ENCODE measurements at places on chromosomes 5 and 9.

DNA sequence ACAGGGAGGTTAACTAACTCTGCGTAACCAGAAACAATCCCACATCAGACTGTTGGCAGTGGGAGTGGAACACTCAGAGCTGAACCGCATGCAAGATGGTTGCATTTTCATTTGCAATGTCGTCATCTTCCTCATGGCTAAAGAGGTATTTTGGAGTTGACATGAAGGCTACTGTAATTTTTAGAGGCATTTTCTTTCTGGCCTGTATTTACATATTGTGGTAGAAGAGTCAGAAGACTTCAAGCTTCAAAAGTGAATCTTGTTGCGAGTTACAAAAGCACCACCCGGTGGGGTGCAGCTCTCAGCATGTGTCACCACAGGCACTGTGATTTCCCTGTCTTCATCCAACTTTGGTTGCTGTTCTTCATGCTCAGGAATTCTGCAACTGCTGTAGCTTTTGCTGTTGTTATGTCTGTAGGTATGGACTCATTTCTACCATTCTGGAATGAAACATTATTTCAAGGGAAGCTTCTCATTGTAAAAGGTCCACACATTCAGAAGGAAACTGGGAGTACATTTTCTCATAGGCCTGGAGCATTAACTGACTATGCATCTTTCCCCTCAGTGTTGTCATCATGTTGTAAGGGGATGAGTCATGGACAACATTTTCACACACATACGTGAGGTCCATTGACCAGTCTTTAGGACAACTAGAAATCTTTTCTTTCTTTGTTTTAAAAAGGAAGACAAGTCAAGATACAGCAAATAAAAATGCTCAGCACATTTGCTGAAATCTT, 35.4 kb upstream of the GDNF start:
- DNase-seq = no peak

- DNase-seq = peak; percentile 85
Observed at GRCh38 chr9:72365525-72366256, 683 bp upstream of the ZFAND5 start.

GRCh38 chr5:60259730-60260129, 366.2 kb upstream of the PDE4D start:
- DNase-seq = no peak

DNA sequence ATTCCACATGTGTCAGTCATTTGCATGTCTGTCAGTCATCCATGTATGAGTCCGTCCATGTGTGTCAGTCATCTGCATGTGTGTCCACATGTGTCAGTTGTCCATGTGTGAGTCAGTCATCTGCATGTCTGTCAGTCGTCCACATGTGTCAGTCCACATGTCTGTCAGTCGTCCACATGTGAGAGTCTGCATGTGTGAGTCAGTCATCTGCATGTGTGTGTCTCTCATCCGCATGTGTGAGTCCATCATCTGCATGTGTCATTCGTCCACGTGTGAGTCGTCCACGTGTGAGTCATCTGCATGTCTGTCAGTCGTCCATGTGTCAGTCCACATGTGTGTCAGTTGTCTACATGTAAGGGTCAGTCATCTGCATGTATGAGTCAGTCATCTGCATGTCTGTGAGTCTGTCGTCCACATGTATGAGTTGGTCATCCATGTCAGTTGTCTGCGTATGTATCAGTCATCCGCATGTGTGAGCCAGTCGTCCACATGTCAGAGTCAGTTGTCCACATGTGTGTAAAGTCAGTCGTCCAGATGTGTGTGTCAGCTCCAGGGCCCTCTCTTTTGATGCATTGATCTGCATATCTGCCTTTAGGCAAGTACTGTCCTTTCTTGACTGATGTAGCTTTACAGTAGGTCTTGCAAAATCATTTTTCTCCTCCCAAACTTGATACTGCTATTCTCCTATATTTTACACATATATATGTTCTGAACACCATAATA, 72.5 kb upstream of the CACNA1B start:
- DNase-seq = no peak

- no peak for DNase-seq
Observed at GRCh38 chr9:137220317-137221094, 1.5 kb downstream of the RNF208 start.

GRCh38 chr9:20082406-20082805, 293.6 kb upstream of the SLC24A2 start:
- no peak for DNase-seq

GRCh38 chr9:130297371-130297770, 31.8 kb downstream of the HMCN2 start:
- DNase-seq = no peak

- no peak for DNase-seq
Observed at GRCh38 chr9:107624234-107624948, 134.8 kb upstream of the KLF4 start.

GRCh38 chr9:82332018-82332773, 343.6 kb downstream of the SPATA31D1 start:
- peak; percentile 14 for DNase-seq

DNA sequence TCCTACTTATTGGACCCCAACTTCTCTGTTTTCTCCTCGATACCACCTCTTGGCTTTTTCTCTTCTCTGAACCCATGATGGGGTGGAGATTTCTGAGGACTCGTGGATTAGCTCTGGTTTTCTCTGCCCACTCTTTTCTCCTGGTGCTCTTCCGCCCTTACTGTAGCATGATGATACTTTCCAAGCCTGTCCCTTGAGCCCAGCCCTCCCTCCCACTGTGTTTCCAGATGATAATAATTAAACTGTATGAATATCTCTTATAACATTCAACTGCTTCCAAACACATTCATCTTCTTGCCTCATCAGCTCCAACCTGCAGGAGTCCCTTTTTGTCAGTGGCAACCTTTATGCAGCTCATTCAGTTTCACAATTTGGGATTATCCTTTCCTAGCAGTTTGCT, 494.2 kb upstream of the KLF4 start:
- DNase-seq = no peak

- no peak for DNase-seq
Observed at GRCh38 chr5:17282283-17283120, 65.1 kb downstream of the BASP1 start.

DNA sequence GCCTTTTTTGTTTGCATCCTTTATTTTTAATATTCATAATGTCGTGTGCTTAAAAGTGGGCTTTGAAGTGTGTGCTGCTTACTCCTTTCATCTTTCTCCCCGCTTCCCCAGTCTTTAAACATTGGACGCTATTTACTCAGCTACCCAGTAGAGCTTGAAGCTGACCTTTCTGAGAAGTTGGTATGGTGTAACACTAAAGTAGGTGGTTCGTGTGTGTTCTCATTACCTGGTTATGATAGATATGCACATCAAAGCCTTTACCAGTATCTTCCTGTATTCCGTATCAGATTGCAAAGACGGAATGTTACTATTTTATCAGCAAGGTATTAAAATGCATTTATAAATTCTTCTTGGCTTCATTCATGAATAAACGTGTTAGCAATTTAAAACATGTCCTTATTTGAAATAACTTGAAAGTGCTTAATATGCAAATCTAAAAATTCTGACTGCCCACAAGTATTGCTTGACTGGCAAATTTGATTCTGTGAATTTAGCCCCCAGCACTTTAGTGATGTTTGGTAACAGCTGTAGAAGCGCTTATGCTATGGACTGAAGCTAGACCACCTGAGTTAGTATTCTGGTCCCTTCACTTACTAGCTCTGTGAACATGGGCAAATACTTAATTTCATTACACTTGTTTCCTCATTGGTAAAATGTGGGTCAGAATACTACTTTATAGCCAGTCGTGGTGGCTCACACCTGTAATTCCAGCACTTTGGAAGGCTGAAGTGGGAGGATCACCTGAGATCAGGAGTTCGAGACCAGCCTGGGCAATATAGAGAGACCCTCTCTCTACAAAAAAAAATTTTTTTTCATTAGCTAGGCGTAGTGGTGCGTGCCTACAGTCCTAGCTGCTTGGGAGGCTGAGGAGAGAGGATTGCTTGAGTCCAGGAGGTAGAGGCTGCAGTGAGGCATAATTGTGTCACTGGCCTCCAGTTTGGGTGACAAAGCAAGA, 1.7 kb downstream of the RRAGA start:
- DNase-seq = peak; percentile 42

DNA sequence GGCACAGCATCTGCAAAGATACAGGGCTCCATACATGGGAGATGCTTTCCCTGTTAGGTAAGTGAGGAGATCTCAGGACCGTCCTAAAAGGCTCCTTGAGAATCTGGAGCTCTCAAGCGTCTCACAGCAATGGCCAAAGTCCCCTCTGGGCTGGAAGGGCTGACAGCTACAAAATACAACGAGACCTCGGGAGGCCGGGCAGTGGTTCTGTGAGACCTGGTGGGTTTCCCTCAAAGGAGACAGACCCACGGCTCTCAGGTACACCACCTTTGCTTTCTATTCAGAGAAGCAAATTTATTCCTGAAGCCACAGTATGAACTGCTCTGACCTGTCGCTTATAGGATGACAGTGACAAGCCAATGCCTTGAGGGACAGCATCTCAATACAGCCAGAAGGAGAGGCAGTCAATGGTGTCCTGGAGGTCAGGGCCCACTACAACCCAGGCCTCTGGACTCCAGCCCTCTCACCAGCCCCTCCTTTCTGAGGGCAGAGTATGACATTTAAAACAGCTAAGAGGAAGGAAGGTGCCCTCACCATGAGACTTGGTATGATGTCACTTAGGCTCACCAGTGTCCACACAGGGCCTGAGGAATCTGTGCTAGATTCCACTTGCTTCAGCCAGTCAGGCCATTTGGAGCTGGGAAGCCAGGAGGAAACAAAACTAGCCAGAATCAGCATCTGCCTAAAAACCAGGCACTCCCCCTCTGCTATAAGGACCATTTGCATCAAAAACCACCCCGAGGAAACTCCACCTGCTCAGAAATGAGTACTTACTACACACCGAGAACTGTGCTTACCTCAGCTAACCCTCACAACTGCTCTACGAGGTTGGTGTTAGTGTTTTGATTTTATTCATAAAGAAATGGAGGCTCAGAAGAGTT, 86.5 kb upstream of the FSTL4 start:
- no peak for DNase-seq

All from SW480 (cell line).